A549 (cell line): ENCODE measurements at places on chromosomes 4 and X.
A peak's percentile ranks its signal among the peaks of the same experiment; 100 is the strongest.

DNA sequence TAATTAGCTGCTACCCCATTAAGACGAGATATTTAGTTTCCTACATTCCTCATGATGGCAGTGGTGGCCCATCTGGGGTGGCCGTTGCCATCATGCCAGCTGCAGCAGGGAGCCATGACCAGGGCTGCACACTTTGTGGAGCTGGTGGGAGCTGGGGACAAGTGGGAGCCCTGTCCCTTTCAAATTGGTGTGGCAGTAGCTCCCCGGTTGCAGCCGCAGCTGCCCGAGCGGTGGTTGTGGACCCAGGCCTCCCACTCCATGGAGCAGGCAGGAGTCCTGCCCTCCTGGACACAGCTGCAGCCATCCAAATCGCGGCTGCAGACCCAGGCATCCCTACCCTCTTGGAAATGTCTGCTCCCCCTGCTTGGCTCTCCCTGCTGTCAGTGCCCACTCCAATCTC, 9.3 kb upstream of the SYTL5 start:
- no peak for DNase-seq

DNA sequence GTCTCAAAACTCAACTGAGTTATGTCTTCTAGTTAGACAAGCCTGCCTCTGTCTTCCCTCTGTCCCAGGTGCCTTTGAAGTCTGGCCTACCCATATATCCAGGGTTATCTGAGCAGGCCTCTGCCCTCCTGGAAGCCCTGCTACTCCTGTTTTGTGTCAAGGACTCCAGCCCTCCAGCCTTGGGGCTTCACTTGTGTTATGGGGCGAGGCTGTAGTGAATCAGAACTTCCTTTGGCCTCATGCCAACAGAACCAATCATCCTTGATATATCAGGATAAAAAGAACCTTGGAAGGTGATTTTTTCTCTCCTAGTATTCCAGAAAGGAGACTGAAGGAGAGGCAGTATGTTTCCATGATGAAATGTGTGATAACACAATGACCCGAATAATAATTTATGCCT, 8.9 kb upstream of the ADGRG4 start:
- no peak for DNase-seq

DNA sequence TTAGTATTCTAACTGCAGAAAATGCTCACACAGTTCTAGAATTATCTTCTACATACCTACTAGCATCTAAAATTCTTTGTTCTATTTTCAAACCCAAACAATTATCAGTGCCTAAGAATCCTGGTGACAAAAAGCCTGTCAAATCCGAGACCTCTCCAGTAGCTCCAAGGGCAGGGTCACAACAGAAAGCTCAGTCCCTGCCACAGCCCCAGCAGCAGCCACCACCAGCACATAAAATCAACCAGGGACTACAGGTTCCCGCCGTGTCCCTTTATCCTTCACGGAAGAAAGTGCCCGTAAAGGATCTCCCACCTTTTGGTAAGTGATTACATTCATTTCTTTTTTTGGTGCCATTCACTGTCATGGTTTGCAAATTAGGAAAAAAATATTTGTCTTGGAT, 243.8 kb downstream of the RAPGEF2 start:
- DNase-seq: no peak

GRCh38 chr4:155197757-155198156, 10.7 kb upstream of the NPY2R start:
- DNase-seq: no peak

GRCh38 chrX:44914532-44915198, 41.7 kb downstream of the KDM6A start:
- no peak for DNase-seq

DNA sequence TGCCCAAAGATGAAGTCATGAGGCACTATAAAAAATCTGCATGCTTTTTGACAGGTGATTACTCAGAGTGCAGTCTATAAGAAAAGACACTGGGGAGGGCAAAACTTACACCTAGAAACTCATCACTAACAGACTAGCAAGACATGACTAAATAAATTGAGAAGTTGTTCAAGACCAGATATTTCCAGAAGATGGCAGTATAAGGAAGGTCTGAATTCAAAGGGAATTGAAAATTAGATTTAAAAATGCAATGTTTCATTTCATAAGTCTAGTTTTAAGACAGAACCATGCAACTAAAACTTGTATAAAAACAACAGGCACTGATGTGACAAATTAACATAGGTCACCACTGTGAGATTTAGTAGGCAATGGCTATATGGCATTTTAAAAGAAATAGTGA, 232.5 kb upstream of the POF1B start:
- peak; percentile 2 for DNase-seq

DNA sequence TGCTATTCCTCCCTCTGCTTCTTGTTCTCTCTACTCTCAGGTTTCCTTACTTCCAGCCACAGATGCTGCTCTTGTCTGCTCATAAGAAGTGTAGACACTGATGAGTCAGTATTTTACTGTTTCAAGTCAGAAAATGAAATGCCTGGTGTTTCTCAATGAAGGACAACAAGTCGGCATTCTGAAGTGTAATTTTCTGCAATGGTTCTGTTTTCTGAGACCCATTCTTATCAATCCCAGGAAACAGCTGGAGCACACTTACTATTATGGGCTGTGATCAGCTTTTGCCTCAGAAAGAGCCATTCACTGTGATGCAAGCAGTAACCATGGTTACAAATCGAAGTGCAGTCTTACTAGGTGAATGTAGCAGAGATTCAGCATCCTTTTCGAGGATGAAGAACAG, 42.0 kb downstream of the SLC4A4 start:
- no peak for DNase-seq

DNA sequence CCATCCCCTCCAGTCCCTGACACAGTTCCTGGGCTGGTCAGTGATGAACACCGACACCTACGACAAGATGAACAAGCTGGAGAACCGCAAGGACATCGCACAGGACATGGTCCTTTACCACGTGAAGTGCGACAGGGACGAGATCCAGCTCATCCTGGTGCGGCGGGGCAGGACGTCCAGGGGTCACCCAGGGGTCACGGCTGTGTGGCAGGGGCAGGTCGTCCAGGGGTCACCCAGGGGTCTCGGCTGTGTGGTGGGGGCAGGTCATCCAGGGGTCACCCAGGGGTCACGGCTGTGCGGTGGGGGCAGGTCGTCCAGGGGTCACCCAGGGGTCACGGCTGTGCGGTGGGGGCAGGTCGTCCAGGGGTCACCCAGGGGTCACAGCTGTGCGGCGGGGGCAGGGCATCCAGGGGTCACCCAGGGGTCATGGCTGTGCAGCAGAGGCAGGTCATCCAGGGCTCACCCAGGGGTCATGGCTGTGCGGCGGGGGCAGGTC, 16.7 kb downstream of the ATP5ME start:
- no peak for DNase-seq

DNA sequence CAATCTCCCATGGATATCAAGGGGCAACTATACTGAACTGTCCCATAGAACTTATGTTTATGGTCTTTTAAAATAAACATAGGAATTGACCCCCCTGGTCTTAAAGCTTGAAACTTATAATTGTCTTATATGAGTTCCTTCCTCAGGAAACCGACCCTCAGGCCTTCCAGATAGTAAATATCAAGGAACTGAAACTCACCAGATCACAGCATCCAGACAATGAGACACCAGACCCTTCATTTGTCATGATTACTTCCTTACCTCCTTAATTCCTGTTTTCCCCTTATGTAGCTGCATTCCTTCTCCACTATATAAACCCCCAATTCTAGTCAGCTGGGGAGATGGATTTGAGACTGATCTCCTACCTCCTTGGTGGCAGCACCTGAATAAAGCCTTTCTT, 94.8 kb upstream of the GRPR start:
- no peak for DNase-seq

DNA sequence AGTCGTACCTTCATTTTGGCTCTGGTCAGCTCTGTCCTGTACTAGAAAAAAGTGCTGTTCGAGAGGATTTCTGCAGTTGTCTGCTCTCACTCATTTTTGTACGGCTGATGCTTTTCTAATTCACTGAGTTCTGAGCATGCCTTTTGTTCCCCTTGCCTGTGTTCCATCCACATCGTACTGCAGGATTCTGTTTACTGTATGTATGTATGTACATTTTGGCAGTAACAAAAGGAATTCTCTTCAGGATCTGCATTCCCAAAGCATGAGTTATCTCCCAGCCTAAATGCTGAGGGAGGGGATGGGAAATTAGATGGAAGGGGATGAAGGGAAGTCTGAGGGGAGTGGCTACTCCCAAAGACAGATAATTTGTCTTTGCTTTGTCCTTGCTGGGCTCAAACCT, 87.6 kb downstream of the GBA3 start:
- DNase-seq: no peak

DNA sequence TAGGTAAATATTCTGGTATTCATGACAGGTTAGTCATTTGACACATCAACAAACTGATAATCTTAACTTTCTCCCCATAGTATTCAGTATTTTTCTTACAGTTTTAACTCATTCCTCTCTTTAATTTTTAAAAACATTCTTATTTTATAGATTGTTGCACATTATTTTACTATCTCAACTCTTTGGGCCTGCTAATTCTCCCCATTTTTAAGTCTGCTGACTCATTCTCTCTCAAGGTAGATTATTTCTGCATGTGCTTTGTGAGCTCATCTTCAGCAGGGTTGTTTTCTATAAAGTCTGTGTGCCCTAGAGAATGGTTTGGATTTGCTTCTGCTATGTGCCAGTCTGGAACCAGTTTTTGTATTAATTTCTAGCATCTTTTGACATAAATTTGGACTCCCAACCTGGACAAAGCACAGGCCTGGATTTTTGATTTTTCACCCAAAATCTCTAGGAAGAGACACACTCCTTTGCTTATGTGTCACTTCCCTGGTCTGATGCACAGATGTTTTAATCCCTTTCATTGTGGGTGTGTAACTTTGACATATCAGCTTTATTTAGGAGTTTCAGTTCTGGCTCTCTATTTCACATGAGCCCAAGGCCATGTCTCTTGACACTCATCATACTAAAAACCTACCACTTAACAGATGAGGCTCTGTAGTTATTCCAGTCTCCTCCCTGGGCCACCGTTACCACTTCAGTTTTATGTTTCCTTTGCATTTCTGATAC, 194.3 kb upstream of the PGRMC2 start:
- no peak for DNase-seq

- no peak for DNase-seq
Observed at GRCh38 chr4:91220315-91220714, 1083.5 kb upstream of the GRID2 start.

- DNase-seq: no peak
Observed at GRCh38 chrX:68839771-68840170, 10.9 kb downstream of the EFNB1 start.

GRCh38 chr4:168864821-168865541, 145.1 kb downstream of the CBR4 start:
- no peak for DNase-seq

GRCh38 chr4:79574741-79575451, 166.9 kb upstream of the GK2 start:
- DNase-seq: no peak

DNA sequence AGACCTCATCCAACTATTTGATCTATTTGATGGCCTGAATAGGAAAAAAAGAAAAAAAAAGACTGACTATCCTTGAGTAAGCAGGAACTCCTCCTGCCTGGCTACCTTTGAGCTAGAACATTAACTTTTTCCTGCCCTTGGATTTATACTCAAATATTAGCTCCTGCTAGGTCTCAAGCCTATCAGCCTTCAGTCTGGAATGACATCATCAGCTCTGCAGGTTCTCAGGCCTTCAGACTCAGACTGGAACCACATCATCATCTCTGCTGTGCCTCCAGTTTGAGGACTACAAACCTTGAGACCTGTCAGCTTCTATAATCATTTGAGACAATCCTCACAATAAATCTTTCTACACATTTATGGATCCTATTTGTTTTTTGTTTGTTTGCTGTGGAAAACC, 754.0 kb upstream of the SLIT2 start:
- DNase-seq: no peak

- peak; percentile 33 for DNase-seq
Observed at GRCh38 chrX:43349363-43349762, 306.7 kb upstream of the MAOA start.

- DNase-seq: no peak
Observed at GRCh38 chrX:111169141-111169540, 73.2 kb downstream of the PAK3 start.

DNA sequence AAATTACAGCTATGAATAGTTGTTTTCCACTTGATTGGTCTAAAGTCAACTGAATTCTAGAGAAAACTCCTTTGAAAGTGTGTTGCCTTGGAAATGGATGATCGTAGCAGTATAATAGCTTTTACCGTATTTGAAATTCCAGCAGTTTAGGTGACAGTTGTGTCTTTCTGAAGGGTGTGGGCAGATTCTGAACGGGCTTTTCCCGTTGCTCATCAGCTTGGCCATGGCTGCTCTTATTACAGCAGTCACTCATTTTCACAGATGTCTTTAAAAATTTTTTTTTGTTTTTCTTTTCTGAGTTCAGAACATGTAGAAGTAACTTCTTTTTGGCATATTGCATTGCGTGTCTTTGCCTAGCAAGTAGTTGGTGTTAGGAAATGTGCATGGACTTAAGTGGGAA, 69.6 kb upstream of the SLC4A4 start:
- DNase-seq: no peak

DNA sequence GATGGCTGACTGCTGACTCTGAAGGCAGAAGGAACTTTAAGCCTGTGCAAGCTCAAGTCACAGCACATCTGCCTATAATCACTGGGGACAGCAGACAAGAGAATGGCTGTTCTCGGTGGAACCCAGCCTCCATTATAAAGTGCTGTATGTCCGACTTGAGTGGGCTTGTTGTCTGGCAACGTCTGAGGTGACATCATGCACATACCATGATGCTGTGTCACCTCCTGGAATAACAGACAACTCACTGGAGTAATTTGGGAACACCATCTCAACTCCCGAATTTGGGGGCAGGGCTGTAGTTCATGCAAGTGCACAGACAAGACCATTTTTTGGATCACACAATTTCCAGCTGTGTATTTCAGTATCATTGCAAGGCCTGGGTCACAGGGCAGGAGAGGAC, 59.8 kb upstream of the GPM6B start:
- DNase-seq: peak; percentile 2
